ENCODE measurements at places on chromosomes 16 and 17.

GRCh38 chr17:34099859-34100515 is 155.1 kb upstream of the CCL2 start:
- DNase-seq = no peak

DNA sequence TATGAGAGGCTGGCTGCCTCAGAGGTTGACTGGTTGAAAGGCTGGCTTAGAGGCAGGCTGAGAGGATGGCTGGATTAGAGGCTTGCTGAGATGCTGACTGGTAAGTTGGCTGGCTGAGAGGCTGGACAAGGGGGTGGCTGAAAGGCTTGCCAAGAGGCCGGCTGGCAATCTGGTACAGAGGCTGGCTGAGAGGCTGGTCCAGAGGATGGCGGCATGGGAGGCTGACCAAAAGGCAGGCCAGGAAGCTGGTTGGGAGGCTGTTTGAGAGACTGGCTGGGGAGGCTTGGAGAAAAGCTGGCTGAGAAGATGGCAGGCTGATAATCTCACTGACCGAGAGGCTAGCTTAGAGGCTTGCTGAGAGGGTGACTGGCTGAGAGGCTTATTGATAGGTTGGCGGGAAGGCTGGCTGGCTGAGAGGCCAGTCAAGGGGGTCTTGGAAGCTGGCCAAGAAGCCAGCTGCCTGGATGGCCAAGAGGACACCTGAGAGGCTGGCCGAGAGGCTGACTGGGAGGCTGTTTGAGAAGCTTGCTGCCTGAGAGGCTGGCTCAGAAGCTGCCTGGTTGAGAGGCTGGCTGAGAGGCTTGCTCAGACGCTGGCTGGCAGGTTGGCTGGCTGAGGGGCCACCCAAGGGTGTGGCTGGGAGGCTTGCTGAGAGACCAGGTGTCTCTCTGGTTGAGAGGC is 34.2 kb upstream of the ACSM2B start:
- no peak for DNase-seq

DNA sequence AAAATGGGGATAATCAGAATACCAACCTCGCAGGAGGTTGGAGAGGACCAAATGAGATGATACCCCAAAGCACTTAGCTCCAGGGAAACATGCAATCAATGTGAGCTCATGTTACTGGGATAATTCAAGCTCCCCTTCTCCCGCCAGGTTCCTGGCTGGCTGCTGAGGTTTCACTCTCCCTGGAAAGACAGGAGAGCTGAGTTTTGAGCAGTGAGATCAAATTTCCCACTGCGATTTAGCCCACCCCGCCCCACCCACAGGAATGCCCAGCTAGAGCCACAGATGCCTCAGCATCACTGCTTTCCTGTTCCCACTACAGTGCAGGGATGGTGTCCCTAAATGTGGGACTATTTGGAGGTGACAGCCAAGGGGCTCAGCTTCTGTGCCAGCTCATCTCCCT is 56.7 kb downstream of the ZNF423 start:
- DNase-seq = no peak

DNA sequence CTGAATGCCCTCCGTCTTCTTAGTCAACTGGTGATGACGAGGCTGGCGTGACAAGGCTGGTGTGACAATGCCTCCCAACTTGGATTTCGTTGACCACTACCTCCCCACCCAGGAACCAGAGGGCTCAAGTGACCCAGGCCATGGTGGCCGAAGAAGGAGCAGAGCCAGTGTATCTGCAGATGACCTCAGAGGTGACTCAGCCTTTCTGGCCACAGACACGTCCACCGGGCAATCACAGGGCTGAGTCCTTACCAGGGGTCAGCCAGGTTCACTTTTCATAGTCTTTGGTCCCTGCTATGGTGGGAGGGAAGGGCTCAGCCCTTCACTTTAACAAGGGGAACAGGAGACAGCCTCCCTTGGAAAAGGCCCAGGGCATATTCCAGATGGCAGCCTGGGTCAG is 116.3 kb downstream of the MAF start:
- no peak for DNase-seq

DNA sequence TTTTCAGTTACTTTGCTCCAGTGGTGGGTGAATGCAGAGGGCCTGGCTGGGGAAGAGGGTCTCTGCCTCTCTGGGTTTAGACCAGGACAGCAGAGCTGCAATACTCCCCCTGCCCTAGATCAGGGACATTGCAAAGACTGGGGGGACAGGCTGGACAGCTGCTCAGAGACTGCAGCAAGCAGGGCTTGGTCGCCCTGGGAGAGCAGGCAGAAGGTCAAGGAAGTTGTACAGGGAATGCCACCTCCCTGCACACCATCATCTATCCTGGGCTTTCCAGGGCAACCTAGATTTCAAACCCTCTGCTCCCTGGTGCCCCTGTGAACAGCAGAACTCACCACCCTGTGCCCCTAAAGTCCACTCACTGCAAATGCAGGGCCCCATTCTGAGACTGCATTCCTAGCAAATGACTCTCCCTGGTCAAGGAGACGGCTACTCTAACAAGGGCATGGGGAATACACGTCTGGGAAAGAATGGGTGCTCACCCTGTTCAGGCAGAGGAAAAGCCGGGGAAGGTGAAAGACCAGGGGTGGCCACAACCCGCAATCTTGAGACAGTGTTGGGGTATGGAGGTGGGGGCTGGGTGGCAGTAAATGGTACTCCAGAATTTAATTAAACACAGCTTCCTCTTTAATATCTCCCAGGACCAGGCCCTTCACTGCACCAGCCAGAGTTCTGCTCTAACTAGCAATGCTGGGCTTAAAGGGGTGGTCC is 1.0 kb downstream of the KIFC3 start:
- peak; percentile 75 for DNase-seq

GRCh38 chr17:27807567-27808470 is 7.5 kb upstream of the NOS2 start:
- DNase-seq = no peak

GRCh38 chr16:911604-912321 is 59.0 kb downstream of the LMF1 start:
- DNase-seq = no peak

DNA sequence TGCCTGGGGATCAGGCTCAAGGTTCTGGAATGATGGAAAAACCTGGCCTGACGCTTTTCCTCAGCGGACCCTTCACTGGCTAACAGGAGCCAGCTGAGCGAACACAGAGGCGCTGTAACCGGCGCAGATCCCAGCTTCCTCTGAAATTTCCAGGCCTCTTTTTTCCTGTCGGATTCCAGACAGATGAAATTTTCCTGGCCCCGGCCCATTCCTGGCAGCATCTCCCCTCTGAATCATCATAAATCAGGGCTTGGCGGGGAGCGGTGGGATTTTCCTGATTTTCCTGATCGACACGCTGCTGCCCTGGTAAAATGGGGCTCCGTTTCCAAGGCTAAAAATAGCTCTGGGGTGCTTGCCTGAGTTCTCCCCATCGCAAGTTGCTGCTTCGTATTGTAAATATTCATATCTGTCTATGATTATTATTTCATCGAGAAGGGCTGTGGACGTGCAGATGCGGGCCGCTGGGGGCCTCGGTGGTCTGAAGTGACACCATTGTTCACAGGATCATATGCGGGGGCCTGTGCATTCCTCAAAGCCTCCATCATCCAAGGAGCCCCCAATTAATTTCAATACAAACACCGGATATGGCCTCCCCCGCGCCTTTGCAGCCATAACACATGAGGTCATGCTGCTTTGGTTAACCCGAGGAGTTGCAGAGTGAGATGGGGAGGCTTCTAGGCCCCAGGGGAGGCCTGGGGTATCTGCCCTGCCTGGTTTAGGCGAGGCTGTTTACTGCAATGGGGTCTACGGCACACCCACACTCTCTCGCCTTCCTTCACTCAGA is 45.8 kb upstream of the ETV4 start:
- DNase-seq = peak; percentile 94

GRCh38 chr17:45332989-45333701 is 16.3 kb upstream of the MAP3K14 start:
- DNase-seq = no peak

DNA sequence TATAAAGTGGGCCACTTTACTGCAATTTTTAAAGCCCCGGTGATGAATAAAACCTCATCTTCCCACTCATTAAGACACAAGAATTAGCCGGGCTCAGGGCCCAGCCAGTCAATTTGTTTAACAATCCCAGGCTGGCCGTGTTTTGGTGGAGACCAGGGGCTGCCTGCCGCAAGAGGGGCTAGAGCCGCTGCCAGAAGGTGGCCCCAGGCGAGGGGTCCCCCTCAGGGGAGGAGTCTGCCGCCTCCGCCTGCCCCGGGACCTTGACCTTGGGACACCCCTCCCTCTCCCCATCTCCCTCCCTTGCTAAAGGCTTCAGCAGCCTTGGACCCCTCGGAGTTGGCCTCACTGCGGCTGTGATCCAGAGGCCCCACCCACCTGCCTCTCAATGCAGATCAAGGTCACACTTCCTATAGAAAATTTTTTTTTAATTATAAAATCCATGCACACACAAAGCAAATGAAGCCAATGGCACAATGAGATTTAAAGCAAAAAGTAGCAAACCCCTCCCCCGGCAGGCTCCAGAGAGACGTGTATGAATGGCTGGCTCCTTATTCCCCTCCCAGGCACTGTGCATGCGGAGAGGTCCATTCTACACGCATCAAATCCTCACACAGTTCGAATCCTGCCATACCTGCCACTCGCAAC is 23.0 kb upstream of the SLC38A10 start:
- DNase-seq = no peak

DNA sequence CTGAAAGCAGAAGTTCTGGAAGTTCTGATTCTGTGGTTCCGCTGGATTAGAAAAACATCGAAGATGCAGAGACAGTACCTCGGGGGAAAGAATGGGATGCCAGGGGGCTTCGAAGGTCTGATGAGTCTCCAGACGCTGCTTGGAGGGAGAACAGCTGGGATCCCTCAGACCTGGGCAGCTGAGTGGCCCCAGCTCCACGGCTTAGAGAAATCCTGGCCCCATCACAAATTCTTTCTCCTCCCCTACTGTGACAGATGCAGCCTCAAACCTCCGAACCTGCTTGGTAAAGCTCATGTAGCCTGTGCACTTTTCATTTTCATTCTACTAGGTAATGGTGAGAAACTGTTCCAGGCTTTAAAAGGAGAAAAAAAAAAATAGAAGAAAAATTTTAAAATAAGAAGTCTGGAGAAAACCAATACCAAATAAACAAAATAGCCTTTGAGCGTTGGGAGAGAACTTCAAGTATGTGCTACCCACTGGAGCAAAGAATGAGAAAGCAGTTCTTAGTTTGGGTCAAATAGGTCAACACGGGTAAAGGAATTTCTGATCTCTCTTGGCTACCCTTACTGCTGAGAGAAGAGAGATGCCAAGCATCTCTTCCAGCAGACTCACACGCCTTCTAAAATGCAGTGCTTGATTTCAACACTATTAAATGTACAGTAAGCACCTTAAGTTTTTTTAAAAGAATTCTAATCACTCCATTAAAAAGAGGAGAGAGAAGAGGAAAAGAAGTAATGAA is 19.9 kb downstream of the MAF start:
- no peak for DNase-seq

DNA sequence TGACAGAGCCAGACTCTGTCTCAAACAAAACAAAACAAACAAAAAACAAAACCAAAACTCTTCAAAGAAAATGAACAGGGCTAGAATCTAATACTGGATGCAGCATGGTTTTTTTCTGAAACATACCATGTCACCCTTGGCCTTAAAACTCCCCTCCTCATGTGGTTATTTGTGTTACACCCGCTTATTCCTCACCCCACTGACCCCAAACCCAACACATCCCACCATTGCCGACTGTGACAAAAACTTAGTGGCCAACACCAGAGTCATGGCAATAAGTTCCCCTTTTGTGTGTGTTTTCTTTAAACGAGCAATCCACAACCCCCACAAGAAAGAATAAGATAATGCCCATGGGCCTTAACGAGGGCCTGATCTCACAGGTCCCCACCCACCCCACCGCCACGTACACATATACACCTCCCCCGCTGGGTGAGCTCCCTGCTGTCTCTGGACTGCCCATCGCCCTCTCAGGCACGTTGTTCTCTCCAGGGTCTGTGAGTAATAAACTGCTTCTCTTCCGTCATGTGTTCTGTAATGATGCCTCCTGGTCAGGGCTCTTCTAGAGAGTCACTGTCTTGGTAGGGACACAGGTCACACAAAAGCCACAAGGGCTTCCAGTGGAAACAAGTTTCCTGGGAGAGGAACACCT is 16.8 kb upstream of the ENGASE start:
- DNase-seq = no peak

DNA sequence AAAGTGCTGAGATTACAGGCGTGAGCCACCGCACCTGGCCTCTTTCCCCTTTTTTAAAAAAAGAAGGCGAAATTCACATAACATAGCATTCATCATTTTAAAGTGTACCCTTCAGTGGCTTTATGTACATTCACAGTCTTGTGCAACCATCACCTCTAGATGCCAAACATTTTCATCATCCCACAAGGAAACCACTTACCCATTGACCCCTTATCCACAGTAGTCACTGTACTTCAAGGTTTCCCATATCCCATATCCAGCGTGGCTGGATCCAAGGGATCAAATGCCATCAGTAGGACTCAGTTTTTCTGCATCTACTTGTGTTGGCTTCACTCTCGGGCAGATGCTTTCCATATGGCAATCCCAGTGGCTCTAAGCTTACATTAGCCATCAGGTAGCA is 50.3 kb downstream of the BMERB1 start:
- no peak for DNase-seq

DNA sequence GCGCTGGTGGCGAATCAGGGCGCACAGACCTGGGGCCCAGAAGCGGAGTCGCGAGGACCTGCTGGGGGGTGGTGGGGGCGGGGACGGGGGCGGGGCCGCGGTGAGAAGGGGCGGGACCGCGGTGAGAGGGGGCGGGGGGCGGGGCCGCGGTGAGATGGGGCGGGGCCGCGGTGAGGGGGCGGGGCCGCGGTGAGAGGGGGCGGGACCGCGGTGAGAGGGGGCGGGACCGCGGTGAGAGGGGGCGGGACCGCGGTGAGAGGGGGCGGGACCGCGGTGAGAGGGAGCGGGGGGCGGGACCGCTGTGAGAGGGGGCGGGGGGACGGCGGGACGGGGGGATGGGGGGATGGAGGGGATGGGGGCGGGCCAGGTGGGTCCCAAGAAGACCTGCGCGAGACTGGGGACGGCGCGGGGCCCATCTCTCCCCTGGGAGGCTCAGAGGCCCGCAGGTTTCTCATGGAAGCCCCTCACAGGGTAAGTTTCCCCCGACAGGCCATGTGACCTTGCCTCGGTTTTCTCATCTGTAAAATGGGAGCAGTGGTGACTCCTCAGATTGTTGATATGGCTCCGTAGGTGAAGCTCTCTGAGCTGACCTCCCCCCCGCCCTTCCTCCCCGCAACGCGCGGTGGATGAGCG is 28.6 kb upstream of the DBNDD1 start:
- DNase-seq = no peak

DNA sequence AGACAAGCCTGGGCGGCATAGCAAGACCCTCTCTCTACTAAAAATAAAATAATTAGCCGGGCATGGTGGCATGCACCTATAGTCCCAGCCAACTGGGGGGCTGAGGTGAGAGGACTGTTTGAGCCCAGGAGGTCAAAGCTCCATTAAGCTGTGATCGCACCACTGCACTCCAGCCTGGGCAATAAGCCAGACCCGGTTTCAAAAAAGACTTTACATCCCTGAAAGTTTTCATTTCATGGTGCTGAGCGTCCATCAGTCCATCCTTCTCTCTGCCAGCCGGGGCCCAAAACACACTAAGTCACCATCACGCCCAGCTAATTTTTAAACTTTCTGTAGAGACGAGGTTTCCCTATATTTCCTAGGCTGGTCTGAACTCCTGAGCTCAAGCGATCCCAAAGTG is 10.6 kb downstream of the RAB40B start:
- DNase-seq = no peak

GRCh38 chr17:16325964-16326363 is 27.3 kb downstream of the CENPV start:
- DNase-seq = no peak

Data from SJSA1 (cell line).